ENCODE measurements at places on chromosomes 2 and 18. TPM values are rescaled to one million over a fixed set of nuclear protein-coding genes. Genes with fewer than 3 reads are reported as not detected.

The LRRC30 gene
- not detected for total RNA-seq

The ALPI gene
- not detected for total RNA-seq

The ABCB11 gene
- 0.01 TPM for total RNA-seq

The PRKAG3 gene
- not detected for total RNA-seq

The PPP1R1C gene
- 1.8 TPM for total RNA-seq

The FAHD2A gene
- 31.3 TPM for total RNA-seq

The FAM124B gene
- total RNA-seq, result not detected

The C1QL2 gene
- 0.31 TPM for total RNA-seq

The AKAIN1 gene
- not detected for total RNA-seq

The FAM110C gene
- 0.40 TPM for total RNA-seq

The CROCC2 gene
- not detected for total RNA-seq

The SNORC gene
- 4.1 TPM for total RNA-seq

The C1GALT1C1L gene
- total RNA-seq, result 2.6 TPM

The MDH1B gene
- 1.2 TPM for total RNA-seq

The MBD1 gene
- total RNA-seq, result 35.5 TPM

The DHX57 gene
- total RNA-seq, result 21.0 TPM

The RAD51AP2 gene
- total RNA-seq, result not detected

The SUMO1 gene
- 171 TPM for total RNA-seq

The GLI2 gene
- 16.8 TPM for total RNA-seq

The ACADL gene
- total RNA-seq, result not detected

The CCDC85A gene
- total RNA-seq, result 0.31 TPM

The B3GNT7 gene
- 2.2 TPM for total RNA-seq

The SPATA3 gene
- total RNA-seq, result not detected

The SLC9A4 gene
- total RNA-seq, result not detected

The NLRC4 gene
- total RNA-seq, result 0.11 TPM

The CNDP1 gene
- total RNA-seq, result not detected

The SLC8A1 gene
- total RNA-seq, result 0.20 TPM

The NT5C1B gene
- not detected for total RNA-seq

The RBMS1 gene
- 51.0 TPM for total RNA-seq

The FN1 gene
- 179 TPM for total RNA-seq

The ANKRD30BL gene
- not detected for total RNA-seq

The CAPN14 gene
- 0.04 TPM for total RNA-seq

The POLE4 gene
- total RNA-seq, result 167 TPM

The VWC2L gene
- total RNA-seq, result not detected

The CNGA3 gene
- 0.02 TPM for total RNA-seq

The AP1S3 gene
- 27.8 TPM for total RNA-seq

The BCL11A gene
- 0.09 TPM for total RNA-seq

The SULT1C4 gene
- total RNA-seq, result not detected

The CRYBA2 gene
- total RNA-seq, result 0.25 TPM

The CCBE1 gene
- total RNA-seq, result 9.8 TPM
